ENCODE measurements at places on chromosomes 11 and 22.

DNA sequence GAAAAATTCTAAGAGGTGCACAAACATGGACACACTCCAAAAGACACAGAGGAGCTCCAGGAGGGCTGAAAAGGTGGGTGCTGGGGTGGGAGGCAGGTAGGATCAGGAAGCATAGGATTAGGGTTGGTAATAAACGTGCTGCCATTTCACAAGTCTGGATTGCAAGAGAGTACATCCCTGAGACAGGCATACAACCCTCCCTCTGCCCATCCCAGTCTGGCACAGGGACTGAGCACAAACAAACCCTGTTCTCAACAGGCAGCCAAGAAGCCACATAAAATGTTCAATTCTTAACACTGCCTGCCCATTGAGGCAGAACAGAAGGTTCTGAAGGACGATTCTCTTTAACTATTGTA lies 18.5 kb downstream of the SLC35F2 start:
- no peak for DNase-seq

GRCh38 chr22:50252082-50253045 lies 1.3 kb upstream of the HDAC10 start:
- DNase-seq: no peak

- DNase-seq: no peak
Measured at GRCh38 chr22:30829901-30830550, 135.4 kb downstream of the OSBP2 start.

- no peak for DNase-seq
Measured at GRCh38 chr11:121282386-121282785, 10.2 kb upstream of the SC5D start.

DNA sequence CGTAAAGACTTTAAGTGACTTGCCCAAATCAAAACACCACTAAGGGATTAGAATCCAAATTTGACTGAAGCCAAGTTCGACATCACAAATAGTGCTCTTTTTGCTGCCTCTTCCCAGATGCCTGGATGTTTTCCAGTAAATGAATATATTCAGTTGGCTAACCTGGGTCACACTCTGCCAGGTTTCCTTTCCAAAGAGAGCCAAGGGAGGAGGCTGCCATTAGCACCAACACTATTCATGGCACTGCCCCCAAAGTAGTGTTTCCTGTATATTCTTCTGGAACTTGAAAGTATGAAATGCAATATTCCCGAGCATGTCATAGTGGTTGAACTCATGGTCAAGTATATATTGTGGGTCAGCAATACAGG lies 219.3 kb upstream of the UBASH3B start:
- no peak for DNase-seq

- DNase-seq: no peak
Measured at GRCh38 chr11:128928400-128928799, 14.3 kb downstream of the TP53AIP1 start.

GRCh38 chr11:47464483-47464882 lies 15.5 kb upstream of the RAPSN start:
- DNase-seq: peak; percentile 70

- no peak for DNase-seq
Measured at GRCh38 chr11:105111145-105111944, 28.2 kb downstream of the CARD18 start.

DNA sequence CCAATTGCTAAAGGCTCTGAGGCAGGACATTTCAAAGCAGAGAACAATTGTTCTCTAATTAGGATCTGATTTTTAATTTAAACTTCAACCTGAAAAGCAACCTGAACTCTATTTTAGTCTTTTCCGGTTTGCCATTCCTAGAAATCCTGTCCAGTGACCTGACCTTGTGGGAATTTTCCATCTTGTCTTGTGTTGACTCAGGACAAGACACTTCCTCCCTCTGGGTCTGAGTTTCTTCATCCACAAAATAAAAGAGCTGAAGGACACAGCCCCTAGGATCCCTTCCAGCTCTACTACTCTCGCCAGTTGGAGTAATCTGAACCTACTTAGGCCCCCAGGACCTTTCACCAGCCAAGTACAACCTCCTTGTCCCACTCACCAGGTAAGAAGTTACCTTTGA lies 66.5 kb upstream of the POU2AF1 start:
- no peak for DNase-seq

- DNase-seq: no peak
Measured at GRCh38 chr11:65851811-65852507, 6.0 kb downstream of the CFL1 start.

DNA sequence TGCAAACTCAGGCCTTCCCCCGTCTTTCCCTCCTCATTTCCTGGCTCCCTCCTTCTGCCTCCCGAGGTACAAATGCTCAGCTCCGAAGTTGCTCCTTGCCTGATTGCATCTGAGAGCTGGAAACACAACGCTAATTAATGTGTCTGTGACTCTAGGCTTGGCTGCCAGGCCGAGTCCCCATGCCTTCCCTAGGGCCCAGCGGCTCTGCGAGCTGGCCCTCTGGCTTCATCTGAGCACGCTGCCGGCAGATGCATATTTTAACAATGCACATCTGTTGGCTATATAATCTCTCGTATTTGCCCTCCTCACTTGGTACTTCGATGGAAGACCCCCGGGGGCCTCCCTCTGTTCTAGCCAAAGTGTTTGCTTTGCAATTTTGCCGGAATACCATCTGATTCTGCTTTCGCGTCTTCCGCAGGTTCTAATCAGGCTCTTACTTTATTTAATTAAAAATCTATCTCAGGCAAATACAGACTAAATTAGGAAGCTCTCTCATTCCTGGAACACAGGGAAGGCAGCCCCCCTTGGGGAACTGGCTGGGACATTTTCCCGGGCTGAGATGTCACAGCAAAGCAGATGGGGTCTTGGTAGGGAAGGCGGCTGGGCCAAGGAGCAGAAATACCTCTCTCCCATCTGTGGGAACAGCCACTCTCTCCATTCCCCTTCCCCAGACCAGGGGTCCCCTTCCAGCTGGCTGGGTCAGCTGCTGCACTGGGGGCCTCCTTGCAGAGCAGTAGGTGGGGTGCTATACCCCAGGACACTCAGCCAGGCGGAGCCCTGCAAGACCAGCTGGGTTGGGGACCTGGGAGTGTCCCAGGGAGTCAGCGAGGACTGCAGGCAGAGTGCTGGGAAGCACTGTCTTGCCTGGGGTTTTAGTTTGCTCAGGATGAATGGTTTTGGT lies 162.8 kb downstream of the ST3GAL4 start:
- no peak for DNase-seq

DNA sequence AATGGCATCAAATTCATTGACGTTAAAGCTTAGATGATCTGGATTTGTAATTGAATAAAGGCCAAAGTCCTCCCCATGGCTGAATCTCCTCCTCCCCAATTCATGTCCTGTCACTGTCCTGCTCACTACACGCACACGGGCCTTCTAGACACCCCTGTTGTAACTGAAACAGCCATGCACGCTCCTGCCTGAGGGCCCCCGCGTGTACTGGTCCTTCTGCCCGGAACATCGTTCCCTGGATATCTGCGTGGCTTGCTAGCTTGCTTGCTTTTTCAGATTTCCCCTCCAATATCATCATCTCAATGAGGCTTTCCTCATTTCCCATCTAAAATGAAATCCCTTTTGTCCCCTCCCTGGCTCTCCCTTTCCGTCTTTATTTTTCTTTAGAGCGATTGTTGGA lies 15.3 kb downstream of the PKNOX2 start:
- DNase-seq: no peak

DNA sequence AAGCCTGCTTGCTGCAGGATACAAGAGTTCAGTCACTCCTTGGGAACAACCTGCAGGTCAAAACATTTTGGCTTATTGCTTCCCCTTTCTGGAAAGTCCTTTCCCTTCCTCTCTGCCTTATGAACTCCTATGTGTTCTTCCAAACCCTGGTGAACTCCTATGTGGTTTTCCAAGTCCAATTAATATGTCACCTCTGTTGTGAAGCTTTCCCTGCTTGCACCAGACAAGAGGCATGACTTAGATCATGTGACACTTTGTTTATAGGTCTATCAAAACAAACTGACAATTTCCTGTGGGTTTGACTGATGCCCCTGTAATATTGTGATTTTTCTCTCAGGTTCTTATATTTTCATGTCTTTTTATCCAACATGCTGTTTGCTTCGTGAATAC lies 64.2 kb downstream of the ENDOD1 start:
- no peak for DNase-seq

GRCh38 chr11:134945993-134946392 lies 534.0 kb upstream of the B3GAT1 start:
- no peak for DNase-seq

DNA sequence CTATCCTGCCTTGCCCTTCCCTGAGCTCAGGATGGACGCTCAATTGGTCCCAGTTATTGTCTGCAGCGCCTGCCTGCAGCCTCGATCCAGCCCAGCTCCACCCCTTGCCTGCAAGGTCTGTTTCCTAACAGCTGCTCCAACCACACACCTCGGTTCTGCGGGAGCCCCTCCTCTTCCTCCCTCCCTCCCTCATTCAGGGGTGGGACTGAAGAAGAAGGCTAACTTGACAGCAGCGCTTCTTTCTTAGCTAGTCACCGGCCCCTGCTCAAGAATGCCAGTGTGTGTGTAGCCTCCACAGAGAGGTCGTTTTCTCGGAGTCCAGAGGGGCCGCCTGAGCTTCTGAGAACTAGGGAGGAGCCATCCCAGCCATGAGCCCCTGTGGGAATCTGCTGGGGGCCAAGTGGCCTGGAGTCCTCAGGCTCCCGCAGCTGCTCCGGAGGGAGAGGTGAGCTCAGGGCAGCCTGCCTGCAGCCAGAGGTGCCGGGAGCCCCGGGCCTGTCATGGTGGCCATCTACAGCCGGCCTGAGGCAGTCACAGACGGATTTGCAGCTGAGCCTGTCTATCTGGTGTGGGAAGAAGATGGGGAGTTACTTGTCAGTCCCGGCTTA lies 36.1 kb downstream of the LIMK2 start:
- DNase-seq: peak; percentile 69

Measured in NCI-H2227 treated with DMSO at 0.1 percent for 48 hours (cell line).